ENCODE measurements at places on chromosomes 11 and 22.

GRCh38 chr11:109123816-109124787, 297.9 kb upstream of the C11orf87 start:
- no peak for DNase-seq

- no peak for DNase-seq
Observed at GRCh38 chr11:78292109-78292803, 103.5 kb downstream of the USP35 start.

DNA sequence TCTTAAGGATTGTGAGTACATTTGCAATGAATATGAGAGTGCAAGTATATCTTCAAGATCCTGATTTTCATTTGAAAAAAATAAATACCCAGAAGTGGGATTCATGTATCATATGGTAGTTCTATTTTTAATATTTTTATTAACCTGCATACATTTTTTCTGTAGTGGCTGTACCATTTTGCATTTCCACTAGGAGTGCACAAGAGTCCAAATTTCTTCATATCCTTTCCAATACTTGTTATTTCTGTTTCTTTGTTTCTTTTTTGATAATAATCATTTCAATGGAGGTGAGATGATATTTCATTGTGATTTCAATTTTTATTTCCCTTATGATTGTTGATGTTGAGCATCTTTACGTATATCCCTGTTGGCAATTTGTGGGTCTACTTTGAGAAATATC, 759.8 kb upstream of the CNTN5 start:
- DNase-seq, result no peak

DNA sequence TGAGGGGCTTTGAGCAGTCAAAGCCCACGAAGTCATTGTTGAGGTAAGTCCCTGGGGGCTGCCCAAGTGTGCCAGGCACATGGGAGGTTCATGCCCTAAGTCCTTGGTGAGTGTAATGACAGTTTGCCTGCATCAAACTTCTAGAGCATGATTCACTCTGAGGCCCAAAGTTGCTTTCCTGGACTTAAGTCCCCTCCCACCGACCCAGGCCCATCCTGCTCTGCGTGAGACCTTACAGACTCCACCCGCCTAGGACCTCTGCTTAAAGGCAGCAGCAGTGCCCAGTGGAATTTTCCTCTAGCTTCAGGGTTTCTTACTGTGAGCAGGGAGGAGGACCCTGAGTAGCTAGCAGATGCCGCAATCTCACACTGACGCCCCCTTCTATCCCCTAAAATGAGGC, 5.7 kb upstream of the PVALB start:
- DNase-seq, result peak; percentile 47

DNA sequence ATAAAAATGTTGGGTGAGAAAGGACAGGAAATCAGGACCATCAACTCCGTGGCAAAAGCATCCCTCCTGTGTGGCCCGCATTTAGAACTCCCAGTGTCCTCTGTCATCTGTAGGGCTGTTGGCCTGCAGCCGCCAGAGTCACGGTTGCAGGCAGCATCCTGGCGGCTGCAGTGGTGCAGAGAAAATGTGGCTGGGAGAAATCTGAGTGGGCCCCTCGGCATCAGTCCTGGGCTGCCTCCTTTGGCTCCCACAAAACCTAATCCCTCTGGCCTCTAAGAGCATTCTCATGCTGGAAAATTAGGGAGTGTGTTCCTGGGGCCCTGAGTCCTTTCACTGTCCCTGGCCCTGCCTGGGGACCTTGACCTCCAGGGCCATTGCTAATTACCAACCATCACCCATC, 121.9 kb downstream of the WT1 start:
- DNase-seq, result no peak

GRCh38 chr22:24431309-24432034, 4.1 kb downstream of the ADORA2A start:
- DNase-seq, result no peak

GRCh38 chr22:22944268-22944985, 56.8 kb downstream of the IGLL5 start:
- no peak for DNase-seq

- DNase-seq, result no peak
Observed at GRCh38 chr11:126891556-126892217, 108.9 kb downstream of the KIRREL3 start.

GRCh38 chr11:81470446-81470845, 1263.2 kb downstream of the FAM181B start:
- DNase-seq, result no peak

DNA sequence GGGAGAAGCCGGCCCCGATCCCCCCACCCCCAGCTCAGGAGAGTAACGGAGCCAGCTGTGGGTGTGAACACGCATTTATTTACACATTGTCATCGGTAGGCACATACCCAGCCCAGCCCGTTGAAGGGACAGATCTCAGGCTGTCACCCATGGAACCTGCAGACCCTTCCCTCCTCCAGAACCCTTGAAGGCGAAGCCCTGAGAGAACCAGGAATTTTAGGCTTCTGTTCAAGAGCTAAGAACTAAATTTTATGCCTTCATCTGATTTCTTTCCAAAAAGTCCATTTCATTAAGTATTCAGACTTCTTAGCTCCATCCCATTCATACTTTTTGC, 379 bp upstream of the BRMS1 start:
- no peak for DNase-seq

GRCh38 chr11:84319863-84320262, 1033.7 kb upstream of the CCDC90B start:
- DNase-seq, result no peak

DNA sequence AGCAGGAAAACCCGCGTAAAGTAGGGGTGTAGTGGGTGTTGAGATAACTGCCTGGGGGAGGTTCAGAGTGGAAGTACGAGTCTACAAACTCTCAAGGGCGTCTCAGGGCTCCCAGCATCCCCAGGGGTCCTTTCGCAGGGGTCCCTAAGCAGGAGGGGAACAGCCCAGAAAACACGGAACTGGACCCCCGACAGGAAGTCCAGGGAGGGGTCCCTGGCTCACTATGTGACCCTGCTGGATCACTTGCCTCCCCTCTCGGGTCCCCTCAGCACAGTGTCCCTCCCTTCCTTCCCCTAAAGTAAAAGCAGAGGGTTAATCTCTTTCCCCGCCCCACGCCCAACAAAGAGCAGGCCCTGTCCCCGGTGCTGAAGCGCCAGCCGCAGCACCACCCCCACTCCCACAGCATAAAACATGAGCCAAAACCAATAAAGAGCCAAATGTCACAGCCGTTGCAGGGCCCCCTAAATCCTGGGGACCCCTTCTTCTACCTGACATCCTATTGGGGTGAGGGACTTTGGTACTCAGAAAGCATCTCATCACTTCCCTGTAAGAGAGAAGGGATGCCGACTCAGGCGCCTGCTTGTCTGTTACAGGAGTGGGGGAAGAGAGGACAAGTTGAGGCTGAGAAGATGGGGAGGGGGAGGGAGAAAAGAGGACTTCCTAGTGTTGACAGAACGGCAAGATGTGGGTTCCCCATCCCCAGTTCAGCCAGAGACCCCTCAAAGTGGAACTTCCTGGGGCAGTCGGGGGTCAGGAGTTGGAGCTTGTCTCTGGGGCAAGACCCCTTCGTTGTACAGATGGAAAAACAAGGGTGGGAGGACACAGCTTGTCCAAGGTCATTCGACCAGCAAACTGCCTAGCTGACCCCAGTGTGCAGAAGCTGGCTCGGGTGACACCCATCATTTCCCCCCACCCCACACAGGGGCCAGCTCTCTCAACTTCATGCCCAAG, 1.4 kb upstream of the NEFH start:
- DNase-seq, result peak; percentile 21

DNA sequence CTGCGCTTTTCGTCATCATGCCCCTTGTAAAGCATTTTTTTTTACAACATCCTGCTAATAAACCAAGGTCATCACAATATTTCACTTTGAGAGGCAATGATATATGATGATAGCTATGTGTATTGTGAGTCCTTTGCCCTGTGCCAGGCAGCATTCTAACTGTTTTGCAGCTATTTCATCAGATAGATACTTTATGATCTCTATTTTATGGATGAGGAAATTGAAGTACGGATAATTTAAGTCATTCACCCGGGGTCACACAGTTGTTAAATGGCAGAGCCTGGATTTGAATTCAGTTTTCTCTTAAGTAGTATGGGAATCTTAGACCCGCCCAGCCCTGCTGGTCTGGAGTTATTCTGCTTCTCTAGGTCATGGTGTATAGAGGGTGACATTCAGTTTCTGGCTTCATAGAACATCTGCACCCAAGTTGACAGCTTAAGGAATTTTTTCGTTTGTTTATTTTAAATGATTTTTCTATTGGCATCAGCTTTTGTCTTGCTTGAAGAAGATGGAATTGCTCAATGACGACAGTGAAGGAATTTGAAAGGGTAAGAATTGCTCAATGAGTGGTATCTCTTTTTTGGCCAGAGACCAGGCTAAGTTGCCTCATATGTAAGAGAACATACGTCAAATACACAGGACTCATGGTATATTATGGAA, 926 bp downstream of the PRR5L start:
- no peak for DNase-seq

DNA sequence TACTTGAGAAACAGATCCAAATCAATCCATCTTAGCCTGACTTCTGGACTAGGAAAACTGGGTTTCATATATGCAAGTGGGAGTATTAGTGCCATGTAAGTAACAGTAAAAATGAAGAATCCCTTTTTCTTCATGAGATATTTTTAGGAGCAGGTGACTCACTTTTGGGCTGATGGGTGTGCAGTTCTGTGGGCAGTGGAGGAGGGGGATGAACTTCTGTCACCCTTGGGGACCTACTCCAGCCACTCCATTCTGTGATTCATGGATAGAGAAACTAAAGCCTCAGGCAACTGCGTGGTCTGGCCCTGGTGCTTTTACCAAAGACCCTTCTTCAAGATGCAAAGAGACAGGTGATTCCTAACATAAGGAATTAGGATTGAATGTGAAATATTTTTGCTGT, 208.6 kb upstream of the NARS2 start:
- no peak for DNase-seq

DNA sequence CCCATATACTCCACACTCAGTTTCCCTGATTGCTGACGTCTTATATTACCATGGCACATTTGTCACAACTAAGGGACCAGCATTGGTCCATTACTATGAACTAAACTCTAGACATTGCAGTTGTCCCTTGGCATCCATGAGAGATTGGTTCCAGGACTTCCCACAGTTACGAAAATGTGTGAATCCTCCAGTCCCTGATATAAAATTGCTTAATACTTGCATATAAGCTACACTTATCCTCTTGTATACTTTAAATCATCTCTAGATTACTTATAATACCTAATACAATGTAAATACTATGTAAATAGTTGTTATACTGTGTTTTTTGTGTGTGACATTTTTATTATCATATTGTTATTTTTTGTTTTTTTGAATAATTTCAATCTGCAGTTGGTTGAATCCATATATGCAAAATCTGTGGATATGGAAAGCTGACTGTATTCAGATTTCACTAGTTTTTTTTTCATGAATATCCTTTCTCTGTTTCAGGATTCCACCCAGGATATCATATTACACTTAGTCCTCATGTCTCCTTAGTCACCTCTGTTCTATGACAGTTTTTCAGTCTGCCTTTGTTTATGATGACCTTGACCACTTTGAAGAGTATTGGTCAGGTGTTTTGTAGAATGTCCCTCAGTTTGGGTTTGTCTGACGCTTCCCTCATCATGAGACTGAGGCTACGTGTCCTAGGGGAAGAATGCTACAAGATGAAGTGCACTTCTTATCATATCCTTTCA, 55.3 kb downstream of the INSC start:
- DNase-seq, result no peak

- no peak for DNase-seq
Observed at GRCh38 chr11:20205807-20206206, 45.5 kb upstream of the DBX1 start.

- DNase-seq, result no peak
Observed at GRCh38 chr22:27394806-27395404, 406.7 kb downstream of the MN1 start.

GRCh38 chr11:47869544-47870393, 21.6 kb upstream of the NUP160 start:
- DNase-seq, result no peak

DNA sequence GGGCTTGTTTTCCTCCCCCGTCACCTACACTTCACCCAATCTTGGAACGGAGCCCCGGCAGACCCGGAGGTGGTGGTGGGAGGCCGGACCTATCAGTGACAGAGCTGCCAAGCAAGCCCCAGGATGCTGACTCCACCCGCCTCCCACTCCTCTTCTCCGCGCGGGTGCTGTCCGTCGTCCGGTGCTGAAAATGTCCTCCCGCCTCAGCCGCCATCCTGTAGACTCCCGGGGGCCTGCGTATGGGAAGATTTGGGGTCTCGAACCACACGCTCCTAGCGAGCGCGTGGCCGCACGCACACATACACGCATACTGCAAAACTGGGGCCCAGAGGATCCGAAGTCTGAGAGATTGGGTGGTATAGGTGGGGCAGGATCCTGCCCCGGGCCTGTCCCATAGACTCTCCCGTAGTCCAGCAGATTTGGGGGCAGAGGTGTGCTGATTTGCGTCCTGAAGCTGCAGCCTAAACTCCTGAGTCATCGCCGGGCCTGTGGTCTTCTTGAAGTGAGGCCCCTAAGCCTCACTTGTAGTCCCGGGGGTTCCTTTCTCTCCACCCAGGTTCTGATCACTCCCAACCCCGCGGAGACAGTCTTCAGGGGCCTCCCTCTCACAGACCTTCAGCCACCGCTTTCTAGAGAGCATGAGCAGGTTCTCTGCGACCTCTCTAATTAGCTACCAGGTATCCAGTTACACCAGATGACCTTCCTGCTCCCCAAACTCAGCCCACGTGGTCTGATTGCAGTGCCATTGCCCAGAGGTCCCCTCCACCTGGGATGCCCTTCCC, 796 bp upstream of the YIF1A start:
- peak; percentile 80 for DNase-seq

- no peak for DNase-seq
Observed at GRCh38 chr11:91904792-91905785, 319.5 kb upstream of the FAT3 start.

DNA sequence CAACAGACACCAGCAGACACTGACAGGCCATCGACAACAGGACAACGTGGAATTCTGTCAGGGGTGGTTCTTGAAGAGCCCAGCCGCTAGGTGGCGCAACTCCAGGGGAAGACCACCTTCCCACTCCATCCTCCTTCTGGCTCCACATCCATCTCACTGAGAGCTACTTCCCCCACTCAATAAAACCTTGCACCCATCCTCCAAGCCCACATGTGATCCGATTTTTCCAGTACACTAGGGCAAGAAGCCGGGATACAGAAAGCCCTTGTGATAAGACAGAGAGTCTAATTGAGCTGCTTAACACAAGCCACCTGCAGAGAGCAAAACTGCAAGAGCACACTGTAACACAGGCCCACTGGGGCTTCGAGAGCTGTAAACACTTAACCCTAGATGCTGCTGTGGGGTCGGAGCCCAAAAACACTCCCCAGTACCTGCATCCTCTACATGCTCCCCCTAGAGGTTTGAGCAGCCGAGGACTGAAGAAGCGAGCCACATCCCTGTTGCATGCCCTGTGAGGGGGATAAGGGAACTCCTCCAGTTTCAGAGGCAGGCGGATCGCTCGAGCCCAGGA, 11.5 kb upstream of the RAB39A start:
- peak; percentile 54 for DNase-seq

GRCh38 chr11:76355172-76355571, 25.8 kb downstream of the THAP12 start:
- no peak for DNase-seq

GRCh38 chr11:19818619-19819018, 106.0 kb downstream of the NAV2 start:
- DNase-seq, result no peak

All from lung microvascular endothelial cell (primary cell).